ENCODE measurements at places on chromosomes 5 and 9. TPM values are rescaled to one million over a fixed set of nuclear protein-coding genes. Genes with fewer than 3 reads are reported as not detected.

The ASPN gene
- 11.2 TPM for total RNA-seq

The SPINK1 gene
- total RNA-seq = not detected

The TMEM250 gene
- total RNA-seq = 29.3 TPM

The SHOC1 gene
- total RNA-seq = not detected

The PAIP1 gene
- 44.8 TPM for total RNA-seq

The ALDOB gene
- not detected for total RNA-seq

The FANCG gene
- 11.5 TPM for total RNA-seq

The SLC35D2 gene
- 13.1 TPM for total RNA-seq

The DDX4 gene
- not detected for total RNA-seq

The CPEB4 gene
- total RNA-seq = 13.4 TPM

The MSH3 gene
- total RNA-seq = 12.9 TPM

The ADAMTS19 gene
- under 0.01 TPM for total RNA-seq

The SEMA6A gene
- total RNA-seq = 0.16 TPM

The GPR150 gene
- 0.32 TPM for total RNA-seq

The FRMD3 gene
- 0.26 TPM for total RNA-seq

The FAM193B gene
- total RNA-seq = 18.6 TPM

The SPINK6 gene
- not detected for total RNA-seq

The KIF12 gene
- not detected for total RNA-seq

The C5orf34 gene
- 1.9 TPM for total RNA-seq

The PLAC8L1 gene
- not detected for total RNA-seq

The PHYHD1 gene
- total RNA-seq = 16.3 TPM

The ALDH1A1 gene
- 10.1 TPM for total RNA-seq

The OR1J2 gene
- not detected for total RNA-seq

The PDE6A gene
- total RNA-seq = not detected

All from bronchial smooth muscle cell (primary cell).